ENCODE measurements at places on chromosomes 3 and 15.

DNA sequence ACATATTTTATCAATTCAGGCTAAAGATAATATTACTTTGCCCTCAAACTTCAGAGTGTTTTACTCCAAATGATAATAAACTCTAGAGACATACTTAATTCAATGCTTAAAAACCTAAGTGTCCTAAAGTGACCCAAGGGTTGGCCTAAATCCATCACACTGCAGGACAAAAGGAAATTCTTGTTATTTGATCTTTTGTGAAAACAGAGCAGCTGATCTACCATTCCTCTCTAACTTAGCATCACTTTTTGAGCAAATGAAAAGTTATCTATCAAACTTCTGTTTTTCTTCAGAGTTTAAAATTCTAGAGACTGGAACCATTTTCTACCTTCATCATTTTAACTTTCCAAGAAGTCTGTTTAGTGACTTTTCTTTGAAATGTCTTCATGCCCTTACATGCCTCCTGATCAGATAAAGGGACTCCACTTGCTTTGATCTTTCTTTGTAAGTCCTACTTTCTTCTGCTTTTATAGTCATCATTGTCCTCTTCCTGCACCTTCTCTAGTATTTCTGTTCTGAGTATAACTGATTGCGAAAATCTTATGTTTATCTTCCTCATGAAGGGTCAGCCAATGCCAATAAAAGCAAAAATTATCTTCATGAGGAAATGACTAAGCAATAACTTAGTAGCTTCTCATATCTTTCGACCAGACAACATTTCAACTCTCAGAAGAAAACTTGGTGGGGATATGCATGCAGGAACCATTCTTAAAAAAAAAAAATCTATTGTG is 378.7 kb upstream of the TGFBR2 start:
- no peak for DNase-seq

GRCh38 chr3:64164349-64164748 is 60.9 kb downstream of the PRICKLE2 start:
- no peak for DNase-seq

DNA sequence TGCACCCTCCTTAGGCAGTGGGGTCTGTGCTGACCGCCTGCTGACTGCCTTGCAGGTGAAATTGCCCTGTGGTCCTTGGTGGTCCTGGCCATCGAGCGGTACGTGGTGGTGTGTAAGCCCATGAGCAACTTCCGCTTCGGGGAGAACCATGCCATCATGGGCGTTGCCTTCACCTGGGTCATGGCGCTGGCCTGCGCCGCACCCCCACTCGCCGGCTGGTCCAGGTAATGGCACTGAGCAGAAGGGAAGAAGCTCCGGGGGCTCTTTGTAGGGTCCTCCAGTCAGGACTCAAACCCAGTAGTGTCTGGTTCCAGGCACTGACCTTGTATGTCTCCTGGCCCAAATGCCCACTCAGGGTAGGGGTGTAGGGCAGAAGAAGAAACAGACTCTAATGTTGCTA is 2.4 kb downstream of the RHO start:
- DNase-seq: no peak

DNA sequence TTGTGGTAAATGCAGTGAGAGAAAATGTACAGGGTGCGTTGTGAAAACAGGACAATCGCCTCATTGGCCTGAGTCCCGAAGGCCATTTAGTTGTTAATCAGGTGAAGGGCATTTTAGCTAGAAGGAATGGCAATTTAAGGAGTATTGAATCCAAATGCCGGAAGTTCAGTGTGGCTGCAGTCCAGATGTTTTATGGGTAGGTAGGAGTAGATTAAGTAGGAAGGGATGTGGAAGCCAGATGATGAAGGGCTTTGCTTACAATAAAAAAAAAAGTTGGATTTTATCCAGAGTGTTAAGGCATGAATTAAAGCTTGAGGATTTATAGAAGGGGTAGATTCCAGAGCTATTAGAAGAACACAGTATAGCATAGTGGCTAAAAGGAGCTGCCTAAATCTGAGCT is 572.7 kb downstream of the NLGN1 start:
- DNase-seq: no peak

GRCh38 chr3:103167850-103168249 is 733.0 kb downstream of the ZPLD1 start:
- no peak for DNase-seq

GRCh38 chr3:127590282-127590592 is 296 bp downstream of the TPRA1 start:
- DNase-seq: no peak

DNA sequence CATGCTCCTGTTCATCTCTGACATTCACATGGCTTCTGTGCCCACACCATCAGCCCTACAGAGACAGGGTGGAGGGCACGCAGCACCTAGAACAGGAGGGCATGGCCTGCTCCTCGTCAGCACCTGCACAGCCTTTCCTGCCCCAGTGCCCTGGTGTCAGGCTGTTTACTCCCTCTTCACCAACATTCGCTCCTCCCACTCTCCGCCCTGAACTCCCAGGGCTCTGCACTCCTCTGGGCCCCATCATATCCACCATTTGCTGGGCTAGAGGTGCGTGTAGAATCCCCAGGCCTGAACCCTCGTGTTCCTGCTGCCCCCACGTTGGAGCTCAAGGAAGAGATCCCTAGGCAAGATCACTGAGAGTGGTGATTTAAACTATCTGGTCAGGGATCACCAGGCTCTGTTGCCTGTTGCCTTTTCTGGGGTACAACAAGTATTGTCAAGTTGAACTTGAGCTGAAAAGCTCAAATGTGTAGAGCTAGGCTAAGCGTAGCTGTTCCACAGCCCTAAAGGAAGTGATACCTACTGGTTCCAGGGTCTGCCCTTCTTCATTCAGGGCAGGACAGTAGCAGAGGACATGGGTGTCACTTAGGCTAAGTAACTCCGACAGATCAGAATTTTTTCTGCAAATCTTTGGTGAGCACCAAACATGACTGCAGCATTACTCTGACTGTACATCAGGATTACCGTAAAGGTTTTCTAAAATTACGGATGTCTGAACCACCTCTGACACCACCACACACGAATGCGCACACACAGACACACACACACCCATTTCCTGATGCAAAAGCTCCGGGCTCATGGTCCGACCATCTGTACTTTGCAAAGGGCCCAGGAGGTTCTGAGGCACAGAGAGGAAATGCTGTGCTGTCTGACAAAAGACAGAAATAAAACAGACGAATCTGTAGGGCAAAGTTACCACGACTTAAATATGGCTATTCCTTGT is 43.7 kb upstream of the GNB5 start:
- no peak for DNase-seq

DNA sequence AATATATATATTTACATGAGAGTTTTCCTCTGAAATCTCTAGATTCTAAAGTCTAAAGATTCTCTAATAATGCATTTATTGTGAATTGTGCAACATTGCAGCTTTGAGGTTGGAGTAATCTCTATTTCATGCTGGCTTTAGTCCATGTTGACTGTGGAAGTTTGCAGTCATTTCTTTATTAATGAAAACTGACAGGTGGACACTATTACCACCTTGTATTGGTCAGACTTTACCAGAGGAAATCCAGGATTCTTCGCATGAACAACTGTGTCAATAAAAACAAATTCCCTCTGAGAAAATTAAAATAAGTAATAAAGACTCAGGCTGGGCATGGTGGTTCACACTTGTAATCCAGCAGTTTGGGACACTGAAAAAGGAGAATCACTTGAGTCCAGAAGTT is 274.1 kb downstream of the SHQ1 start:
- DNase-seq: no peak

DNA sequence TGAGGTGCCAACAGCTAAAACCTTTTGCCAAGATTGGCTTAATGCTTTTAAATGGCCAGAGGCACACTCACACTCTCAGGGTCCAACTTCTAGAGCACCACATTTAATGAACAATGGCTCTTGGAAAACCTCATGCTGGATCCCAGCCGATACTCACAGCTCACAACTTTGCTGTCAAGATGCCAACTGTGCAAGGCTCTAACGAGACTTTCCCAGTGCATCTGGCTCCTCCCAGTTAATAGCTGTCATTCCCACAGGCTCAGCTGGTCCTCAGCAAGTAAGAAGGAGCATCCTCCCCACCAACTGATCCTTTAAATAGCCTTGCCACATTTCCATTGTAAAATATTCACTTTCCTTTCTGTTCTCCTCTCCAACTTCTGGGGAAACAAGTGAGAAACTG is 20.3 kb upstream of the FRMD4B start:
- DNase-seq: no peak

DNA sequence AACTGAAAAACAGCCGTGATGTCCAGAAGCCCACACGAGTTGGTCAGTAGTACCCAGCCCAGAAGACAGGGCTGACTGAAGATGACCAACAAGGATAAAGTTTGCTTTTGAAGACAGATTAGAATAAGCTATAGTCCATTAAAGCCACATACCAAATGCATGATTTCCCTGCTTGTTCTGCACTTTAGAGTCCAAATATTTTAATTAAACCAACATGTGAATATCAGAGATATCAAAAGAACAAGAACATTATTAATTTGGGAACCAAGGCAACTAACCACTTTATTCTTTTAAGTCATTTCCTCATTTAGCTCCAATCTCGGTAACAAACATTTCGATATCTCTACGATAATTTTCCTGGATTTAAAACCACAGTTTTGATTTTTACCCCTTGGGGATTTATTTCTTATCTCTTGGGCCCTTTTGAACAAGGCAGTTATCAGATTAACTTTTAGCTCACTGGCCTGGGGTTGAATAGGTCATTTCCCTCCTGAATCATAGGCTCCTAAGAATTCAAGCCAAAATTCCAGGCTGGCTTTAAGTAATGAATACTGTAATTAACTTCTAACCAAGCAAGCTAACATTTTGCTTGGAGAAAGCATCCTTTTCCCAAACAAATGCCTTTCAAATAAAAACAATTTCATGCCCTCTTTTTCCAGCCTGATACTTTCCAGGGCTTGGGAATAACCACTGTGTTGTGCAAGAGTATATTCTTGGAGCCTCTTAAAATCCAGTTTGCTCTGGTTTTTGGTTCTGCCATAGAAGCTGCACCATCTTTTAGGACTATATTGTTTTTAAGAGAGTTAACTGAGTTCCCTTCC is 102.9 kb upstream of the NR2E3 start:
- DNase-seq: no peak
